ENCODE measurements at places on chromosomes 7 and 10.

- DNase-seq = peak; percentile 42
Measured at GRCh38 chr7:22723637-22724036, 3.4 kb upstream of the IL6 start.

DNA sequence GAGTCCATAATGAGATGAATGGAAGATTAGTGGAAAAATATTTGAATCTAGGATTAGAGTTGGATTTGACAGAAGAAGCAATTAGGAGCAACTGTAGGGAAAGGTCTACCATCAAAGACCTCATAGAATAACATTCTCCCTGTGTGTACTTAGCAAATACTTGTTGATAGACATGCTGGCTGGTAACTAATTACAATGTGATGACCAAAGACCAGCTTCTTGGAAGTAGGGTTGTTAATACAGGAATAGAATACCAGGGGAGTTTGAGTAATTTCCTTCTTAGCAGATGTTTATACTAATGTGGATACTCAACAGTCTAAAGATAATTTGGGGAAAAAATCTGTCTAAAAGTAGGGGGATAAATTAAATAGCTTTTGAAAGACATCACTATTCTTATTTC is 357.5 kb upstream of the BMPER start:
- DNase-seq = no peak

- DNase-seq = no peak
Measured at GRCh38 chr7:130324306-130324943, 20.2 kb upstream of the CPA5 start.

GRCh38 chr10:119289227-119289920 is 82.0 kb downstream of the GRK5 start:
- DNase-seq = peak; percentile 71

GRCh38 chr7:72805526-72806494 is 22.2 kb downstream of the TYW1B start:
- no peak for DNase-seq

DNA sequence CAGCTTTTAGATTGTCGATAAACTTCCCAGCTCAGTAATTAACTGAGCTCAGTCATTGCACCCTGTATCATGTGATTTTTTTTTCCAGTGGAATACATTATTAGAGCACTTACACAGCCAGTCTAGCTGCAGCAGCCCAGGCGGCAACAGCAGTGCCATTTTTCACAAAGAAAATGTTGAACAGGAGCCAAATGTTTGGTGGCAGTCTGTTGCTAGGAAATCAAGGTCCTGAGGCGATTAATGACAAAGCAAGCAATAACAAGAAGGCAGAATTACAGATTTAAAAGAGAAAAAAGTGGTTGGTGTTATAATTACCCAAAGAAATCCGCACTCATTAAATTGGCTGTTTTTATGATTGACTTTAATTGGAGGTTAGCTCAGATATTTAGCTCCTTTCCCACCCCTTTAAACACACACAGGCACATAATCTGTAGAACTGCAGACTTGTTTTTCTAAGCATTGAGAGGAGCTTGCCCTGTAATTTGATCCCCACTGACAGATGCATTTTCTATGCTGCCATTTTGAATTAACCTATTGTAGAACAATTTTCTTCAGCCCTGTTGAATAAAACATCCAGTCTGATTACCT is 267.4 kb downstream of the ADK start:
- peak; percentile 88 for DNase-seq

- no peak for DNase-seq
Measured at GRCh38 chr10:123241391-123242141, 87.4 kb downstream of the BUB3 start.
